ENCODE measurements at places on chromosomes 5 and 9. TPM values are rescaled to one million over a fixed set of nuclear protein-coding genes. Genes with fewer than 3 reads are reported as not detected.

RELL2 gene
- 6.1 TPM for total RNA-seq

SHISAL2B gene
- total RNA-seq = not detected

ADGRV1 gene
- 0.99 TPM for total RNA-seq

ZNF366 gene
- not detected for total RNA-seq

ADAMTS6 gene
- 6.6 TPM for total RNA-seq

RASEF gene
- not detected for total RNA-seq

MSH3 gene
- 17.6 TPM for total RNA-seq

FBP1 gene
- not detected for total RNA-seq

INPP5E gene
- total RNA-seq = 16.7 TPM

GRCh38 chr5:95801961-95802360 is 20.6 kb downstream of the GLRX start:
- DNase-seq = peak; percentile 17

- DNase-seq = no peak
Observed at GRCh38 chr5:149961957-149962409, 1.4 kb downstream of the SLC26A2 start.

DNA sequence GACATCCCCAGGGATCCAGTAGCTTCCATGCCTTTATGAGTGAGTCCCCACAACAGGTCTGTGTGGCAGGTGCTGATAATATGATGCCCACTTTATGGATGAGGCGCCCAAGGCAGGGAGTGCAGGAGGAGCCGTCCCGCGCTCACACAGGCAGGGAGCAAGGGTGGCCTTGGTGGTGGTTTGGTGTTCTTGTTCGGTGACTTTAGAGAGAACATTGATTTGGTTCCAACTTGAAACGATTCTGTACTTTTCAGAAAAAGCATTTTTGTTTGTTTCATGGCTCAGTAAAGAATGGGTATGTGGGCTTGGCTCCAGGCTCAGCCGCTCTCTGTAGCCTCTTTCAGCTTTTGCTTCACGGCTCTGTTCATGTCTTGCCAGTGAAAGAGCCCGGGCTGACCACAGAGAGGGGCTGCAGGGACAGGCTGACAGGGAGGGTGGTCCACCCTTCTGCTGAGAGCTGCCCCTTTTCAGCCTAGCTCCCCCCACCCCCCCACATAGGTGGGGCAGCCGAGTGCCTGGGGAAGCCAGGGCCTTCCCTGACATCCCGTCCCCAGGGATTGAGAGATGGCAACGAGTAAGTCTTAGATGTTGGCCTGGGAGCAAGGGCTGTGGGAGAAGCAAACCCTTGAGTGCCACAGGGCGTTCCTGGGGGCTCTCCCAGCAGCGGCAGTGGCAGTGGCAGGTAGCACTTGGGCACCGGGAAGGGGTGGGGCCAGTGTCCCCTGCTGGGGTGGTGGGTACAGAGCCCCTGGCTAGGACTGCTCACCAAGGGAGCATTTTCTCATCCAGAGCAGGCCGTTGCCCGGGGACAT is 28.0 kb downstream of the NCS1 start:
- no peak for DNase-seq

- no peak for DNase-seq
Observed at GRCh38 chr5:96601715-96602244, 60.4 kb upstream of the CAST start.

DNA sequence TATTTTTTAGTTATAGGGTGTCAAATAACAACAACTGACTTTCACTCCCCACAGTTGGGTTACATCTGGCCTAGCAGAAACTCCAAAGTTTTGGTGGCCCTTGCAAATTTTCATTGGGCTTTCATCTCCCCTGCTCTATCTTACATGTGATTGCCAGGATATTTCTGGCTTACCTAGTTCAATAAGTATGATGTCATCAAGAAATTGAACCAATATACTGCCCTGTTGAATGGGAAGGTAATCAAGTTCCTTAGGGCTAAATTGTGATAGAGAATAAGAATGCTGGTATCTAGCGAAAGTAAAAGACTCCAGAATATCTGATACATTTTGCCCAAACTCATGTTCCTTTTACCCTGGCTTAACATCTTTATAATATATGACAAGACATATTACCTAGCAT is 17.0 kb upstream of the ICE1 start:
- DNase-seq = no peak

DNA sequence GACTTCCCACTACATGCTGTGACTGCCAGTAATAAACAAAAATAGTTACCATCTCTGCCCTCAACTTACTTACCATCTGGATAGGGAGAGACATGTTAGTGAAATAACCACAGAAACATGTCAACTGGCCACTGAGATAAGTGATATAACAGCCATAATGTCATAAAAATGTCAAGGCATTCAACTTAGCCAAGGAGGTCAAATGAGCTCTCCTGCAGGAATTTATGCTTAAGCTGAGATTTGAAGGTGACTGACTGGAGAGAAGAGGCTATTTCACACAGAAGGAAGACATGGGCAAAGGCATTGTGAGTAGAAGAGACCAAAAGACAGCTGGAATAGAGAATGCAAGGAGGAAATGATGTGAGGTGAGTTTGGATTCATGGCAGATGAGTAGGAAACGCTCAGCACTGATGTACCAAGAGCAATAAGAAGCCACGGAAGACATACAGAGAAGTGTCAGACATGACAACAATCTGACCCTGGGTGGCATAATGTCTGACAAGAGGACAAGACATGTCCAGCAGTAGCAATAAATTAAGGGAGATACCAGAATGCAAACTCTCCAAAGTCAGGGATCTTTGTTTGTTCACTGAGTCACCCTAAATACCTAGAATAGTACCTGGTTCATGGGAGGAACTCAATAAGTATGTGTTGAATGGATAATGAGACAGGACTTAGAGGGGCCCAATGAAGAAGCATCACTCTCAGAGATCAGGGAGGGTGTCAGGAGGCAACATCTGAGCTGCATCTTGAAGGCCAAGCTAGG is 318.8 kb downstream of the ACTL7B start:
- no peak for DNase-seq

DNA sequence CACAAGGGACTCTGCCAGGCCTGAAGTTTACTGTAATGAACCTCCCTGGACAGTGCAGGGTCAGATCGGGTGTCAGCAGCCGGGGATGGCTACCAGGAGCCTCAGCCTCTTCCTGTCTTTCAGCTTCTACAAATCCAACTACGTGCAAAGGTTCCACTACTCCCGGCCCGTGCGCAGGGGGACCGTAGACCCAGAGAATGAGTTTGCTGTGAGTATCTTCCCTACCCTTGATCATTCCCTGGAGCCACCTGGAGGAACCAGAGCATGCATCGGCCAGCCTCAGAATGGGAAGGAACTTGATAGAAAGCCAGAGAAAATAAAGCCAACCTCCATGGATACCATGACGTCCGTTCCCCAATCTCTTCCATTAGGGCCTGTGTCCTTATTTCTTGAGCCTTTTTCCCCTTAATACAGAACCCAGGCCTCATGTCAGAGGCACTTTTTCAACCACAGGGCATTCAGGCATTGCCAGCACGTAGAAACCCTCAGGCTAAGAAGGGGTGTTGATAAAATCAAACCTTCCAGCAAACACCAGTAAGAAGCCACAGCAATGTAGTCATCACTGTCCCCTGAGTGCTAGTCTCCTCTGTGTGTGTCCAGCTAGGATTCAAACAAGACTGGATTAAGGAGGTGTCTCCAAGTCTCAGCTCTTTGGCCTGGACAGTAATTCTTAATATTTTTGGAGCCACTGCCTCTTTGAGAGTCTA is 49.0 kb upstream of the FOXI1 start:
- no peak for DNase-seq

- no peak for DNase-seq
Observed at GRCh38 chr5:175629793-175630192, 28.1 kb upstream of the HRH2 start.

DNA sequence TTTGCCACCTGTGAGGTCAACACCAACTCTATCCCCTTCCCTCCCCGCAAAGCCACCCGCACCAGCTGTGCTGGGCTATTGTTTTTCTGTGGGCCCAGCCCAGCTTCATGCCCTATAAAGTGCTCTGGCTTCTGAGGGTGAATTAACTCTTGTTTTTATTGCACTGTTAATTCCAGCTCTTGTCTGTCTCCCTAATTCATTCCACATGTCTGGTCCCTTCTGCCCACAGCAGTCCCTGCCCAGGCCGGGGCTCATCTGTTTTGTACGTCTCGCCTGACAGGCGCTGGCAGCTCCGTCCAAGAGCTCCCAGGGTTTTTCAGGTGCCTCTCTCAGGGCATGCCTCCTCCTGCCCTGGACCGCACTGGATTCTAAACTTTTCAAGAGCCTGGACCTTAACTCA is 118.9 kb downstream of the PDZD2 start:
- no peak for DNase-seq

- no peak for DNase-seq
Observed at GRCh38 chr5:79236970-79237739, 1.2 kb downstream of the JMY start.

GRCh38 chr5:142474431-142475094 is 149.7 kb upstream of the SPRY4 start:
- no peak for DNase-seq

- DNase-seq = no peak
Observed at GRCh38 chr5:139458580-139459407, 3.7 kb downstream of the ECSCR start.

- no peak for DNase-seq
Observed at GRCh38 chr5:59003124-59003523, 420.2 kb downstream of the RAB3C start.

DNA sequence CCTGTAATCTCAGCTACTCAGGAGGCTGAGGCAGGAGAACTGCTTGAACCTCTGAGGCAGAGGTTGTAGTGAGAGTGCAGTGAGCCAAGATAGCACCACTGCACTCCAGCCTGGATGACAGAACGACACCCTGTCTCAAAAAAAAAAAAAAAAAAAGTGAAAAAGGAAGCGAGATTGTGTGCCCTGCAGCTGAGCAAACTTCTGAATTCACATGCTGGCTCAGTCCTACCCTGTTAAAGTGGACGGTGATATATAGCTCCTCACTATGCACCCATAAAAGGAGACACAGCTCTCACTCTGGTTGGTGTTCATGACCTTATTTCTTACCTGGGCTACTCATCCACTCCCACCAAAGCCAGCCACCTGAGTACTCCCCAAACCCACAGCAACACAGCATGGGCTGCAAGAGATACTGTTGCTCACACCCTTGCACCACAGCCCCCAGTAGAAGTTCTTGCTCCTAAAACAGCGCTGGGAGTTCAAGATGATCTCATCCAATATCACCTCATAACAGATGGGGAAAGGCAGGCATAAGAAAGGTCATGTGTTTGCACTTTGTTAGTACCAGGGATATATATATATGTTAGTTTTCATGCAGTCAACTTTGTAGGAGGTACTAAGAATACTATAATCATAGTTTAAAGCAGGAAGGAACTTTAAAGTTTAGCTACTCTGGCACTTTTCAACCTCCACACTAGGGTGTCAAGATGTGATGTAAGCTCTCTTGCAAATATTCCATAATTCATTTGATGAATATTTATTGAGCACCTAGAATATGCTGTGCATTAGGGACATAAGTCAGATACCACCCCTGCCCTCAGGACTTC is 4.0 kb downstream of the TTLL11 start:
- DNase-seq = no peak

DNA sequence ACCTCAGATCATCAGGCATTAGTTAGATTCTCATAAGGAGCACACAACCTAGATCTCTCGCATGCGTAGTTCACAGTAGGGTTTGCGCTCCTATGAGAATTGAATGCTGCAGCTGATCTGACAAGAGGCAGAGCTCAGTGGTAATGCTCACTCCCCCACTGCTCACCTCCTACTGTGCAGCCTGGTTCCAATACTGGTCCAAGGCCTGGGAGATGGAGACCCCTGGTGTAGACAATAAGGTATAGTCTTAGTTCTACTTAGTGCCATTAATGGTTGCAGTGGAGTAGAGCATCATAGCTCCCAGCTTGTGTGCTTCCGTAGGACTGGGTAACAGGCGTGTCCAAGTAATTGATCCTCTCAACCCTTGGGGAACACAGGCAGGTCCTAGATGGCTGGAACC is 70.4 kb upstream of the ANKRD55 start:
- no peak for DNase-seq

- DNase-seq = no peak
Observed at GRCh38 chr5:82307451-82307850, 29.3 kb upstream of the RPS23 start.

DNA sequence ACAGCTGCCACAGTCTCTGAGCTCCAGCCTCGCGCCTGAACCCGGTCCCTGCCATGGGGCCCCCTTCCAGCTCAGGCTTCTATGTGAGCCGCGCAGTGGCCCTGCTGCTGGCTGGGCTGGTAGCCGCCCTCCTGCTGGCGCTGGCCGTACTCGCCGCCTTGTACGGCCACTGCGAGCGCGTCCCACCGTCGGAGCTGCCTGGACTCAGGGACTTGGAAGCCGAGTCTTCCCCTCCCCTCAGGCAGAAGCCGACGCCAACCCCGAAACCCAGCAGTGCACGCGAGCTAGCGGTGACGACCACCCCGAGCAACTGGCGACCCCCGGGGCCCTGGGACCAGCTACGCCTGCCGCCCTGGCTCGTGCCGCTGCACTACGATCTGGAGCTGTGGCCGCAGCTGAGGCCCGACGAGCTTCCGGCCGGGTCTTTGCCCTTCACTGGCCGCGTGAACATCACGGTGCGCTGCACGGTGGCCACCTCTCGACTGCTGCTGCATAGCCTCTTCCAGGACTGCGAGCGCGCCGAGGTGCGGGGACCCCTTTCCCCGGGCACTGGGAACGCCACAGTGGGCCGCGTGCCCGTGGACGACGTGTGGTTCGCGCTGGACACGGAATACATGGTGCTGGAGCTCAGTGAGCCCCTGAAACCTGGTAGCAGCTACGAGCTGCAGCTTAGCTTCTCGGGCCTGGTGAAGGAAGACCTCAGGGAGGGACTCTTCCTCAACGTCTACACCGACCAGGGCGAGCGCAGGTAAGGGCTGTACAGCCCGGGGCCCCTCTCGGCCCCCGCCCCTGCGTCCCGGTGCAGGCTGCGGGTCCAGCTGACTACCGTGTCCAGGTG is 509 bp downstream of the LVRN start:
- DNase-seq = no peak

DNA sequence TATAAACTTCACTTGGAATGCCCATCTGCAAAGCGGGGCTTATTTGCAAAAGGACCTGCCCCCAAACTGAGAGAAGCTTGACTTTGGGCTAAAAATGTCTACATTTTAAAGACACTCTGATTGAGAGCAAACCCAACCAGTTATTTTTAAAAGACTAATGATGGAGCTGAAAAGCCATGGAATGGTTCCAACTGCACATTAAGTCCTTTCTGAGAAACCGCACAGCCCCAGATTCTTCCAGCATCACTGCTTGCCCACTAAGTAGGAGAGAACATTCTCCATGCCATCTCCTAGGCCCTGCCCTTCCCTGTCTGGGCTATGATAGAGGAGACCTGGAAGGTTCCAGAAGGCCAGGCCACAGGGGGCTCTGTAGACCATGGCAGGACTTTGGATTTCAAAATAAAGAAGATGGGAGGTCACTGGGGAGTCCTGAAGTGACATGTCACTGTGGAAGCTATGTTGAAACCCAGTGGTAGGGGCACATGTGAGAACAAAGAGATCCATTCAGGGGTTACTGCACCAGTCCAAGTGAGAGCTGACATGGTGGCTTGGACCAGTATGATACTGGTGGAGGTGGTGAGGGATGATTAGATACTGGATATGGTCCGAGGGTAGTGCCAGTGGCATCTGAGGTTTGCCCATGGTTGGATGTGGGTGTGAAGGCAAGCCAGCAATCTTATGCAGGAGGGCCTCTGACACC is 179.2 kb downstream of the DAB2IP start:
- peak; percentile 44 for DNase-seq

GRCh38 chr5:161481922-161482321 is 64.6 kb downstream of the GABRB2 start:
- no peak for DNase-seq
